ENCODE measurements at places on chromosomes 4 and X. TPM values are rescaled to one million over a fixed set of nuclear protein-coding genes. Genes with fewer than 3 reads are reported as not detected.
A peak's percentile ranks its signal among the peaks of the same experiment; 100 is the strongest.

- H3K4me1 ChIP-seq: no peaks in the 10 kb centered on the region
- H3K27me3 ChIP-seq: no peaks in the 10 kb centered on the region
- no peak overlapping the region for H3K27ac ChIP-seq
- H3K4me3 ChIP-seq: no peak overlapping the region
Observed at GRCh38 chrX:28888416-28888815, 301.2 kb downstream of the IL1RAPL1 start.

DNA sequence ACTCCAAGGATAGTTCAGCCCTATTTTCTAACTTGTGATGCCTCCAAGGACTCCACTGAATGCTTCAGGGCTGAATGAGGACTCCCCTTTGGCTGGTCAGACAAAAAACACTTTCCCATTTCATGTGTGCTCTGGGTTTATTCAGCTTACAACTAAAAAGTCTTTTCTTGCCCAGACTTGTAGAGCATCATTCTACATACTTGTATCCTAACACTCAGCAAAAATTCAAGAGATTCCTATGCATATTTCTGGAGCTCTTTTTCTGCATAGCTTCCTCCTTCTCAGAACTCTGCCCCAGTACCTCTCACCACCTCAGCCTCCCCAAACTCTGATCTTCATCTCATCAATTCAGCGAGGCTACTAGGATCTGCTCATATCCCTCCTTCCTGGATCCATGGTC is 22.2 kb upstream of the KLF3 start:
- H3K4me3 ChIP-seq: no peak overlapping the region
- no peak for DNase-seq

DNA sequence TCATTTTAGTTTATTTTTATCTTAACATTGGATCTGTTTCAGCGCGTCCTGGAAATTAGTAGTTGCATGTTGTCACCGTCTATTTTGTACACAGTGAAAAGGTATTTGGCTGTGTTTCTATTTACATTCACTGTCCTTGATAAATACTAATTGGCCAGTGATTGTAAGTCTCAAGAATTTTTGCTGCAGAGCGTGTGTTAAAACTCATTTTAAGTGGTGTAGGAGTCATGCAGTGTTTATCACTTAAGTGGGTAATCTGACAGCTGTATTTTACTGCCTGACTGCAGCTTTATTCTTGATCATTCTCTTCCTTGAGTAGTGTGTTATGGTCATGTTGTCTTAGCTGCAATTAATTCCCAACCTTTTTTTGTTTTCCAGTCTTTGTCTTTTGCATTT is 9.8 kb downstream of the GUCY1A1 start:
- H3K4me3 ChIP-seq: no peak overlapping the region
- no peaks in the 10 kb centered on the region for H3K36me3 ChIP-seq
- H3K27ac ChIP-seq: no peak overlapping the region
- peaks cover 8% of the 10 kb centered on the region for H3K27me3 ChIP-seq
- H3K4me1 ChIP-seq: no peaks in the 10 kb centered on the region

- H3K4me3 ChIP-seq: no peak overlapping the region
- no peak overlapping the region for H3K27ac ChIP-seq
- no peaks in the 10 kb centered on the region for H3K36me3 ChIP-seq
- DNase-seq: no peak
- no peaks in the 10 kb centered on the region for H3K27me3 ChIP-seq
Observed at GRCh38 chr4:145406970-145407369, 74.7 kb upstream of the SMAD1 start.

DNA sequence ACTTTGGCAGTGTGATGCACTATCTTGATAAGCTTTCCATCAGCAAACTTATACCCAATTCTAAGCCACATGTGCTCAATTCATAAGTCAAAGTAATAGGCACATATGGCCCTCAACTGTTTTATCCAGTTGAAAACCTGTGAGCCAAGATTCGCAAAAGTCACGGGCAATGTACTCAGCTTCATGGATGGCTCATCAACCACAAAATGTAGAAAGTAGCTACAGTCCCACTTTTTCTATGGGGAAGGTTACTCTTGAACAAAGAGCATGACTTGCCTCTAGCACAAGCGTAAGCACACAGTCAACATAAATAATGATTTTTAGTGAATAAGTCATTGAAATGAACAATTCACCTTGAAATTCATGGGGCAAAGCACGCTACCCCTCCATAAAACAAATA is 25.1 kb upstream of the DDX53 start:
- H3K27ac ChIP-seq: no peak overlapping the region
- H3K4me3 ChIP-seq: no peak overlapping the region
- H3K36me3 ChIP-seq: no peaks in the 10 kb centered on the region

- H3K4me3 ChIP-seq: no peak overlapping the region
- H3K36me3 ChIP-seq: peaks cover 22% of the 10 kb centered on the region
- no peaks in the 10 kb centered on the region for H3K27me3 ChIP-seq
- no peak overlapping the region for H3K27ac ChIP-seq
- H3K4me1 ChIP-seq: peaks cover 4% of the 10 kb centered on the region
- DNase-seq: no peak
Observed at GRCh38 chr4:25814301-25815136, 48.3 kb downstream of the SEL1L3 start.

DNA sequence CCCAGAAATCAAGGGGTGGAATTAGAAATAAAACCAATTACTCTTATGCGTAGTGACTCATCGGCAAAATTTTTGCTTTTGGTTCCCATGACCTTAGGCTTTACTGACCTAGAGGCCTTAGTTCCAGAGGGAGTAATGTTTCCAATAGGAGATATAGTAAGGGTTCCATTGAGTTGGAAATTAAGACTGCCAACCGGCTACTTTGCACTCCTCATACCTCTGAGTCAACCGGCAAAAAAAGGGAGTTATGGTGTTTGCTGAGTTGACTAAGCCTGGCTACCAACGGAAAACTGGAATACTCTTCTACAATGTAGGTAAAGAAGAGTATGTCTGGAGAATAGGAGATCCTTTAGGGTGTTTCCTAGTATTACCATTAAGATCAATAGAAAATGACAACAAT is 919.8 kb downstream of the CENPC start:
- H3K4me1 ChIP-seq: no peaks in the 10 kb centered on the region
- no peak overlapping the region for H3K27ac ChIP-seq
- no peaks in the 10 kb centered on the region for H3K36me3 ChIP-seq
- DNase-seq: no peak
- no peak overlapping the region for H3K4me3 ChIP-seq

GRCh38 chr4:157895205-157895604 is 277.6 kb downstream of the GASK1B start:
- H3K27me3 ChIP-seq: no peaks in the 10 kb centered on the region
- H3K27ac ChIP-seq: no peak overlapping the region
- H3K4me1 ChIP-seq: no peaks in the 10 kb centered on the region
- H3K4me3 ChIP-seq: no peak overlapping the region

DNA sequence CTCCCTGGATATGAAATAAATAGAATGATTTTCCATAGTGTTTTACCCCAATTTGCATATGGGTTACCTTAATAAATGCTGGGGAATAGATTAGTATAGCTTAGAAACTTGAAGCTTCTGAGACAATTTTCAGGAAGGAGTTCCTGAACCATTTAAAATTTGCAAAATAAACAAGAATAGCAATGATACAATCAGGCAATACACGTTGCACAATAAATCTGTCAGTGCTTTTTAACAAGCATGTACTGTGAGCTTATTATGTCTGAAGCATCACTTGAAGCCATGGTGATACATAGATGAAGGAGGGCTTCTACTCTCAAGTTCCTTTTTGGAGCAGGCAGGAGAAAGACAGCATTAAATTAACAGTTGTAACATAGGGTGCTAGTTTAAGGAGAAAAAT is 84.2 kb upstream of the WDFY3 start:
- DNase-seq: no peak
- H3K36me3 ChIP-seq: no peaks in the 10 kb centered on the region
- H3K4me3 ChIP-seq: no peak overlapping the region
- H3K4me1 ChIP-seq: no peaks in the 10 kb centered on the region

DNA sequence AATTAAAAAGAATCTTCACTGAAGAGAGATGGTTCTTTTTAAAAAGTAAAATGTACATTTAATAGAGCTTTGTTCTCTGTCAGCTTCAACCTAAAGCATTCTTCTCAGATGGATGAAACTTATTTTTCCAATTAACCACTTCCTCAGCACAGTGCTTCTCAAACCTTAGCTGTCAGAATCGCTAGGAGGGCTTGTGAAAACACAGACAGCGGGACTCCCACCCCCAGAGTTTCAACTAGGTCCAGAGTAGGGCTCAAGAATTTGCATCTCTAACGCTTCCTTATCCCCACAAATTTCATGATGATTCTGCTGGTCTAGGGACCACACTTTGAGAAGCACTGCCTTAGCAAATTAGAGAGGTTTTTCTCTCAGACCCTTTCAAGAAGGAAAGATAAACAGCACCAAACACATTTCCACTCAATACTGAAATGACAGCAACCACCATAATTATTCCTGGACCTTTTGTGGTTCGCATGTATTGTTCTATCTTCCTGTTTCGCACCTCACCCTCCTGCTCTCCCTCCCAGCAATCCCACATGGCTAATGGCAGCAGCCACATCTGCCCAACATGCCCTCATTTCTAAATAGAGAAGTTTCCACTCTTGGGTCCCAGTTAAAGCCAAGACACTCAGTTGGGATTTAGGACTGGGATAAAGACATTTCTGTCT is 73.2 kb downstream of the ZNF827 start:
- peaks cover 30% of the 10 kb centered on the region for H3K4me1 ChIP-seq
- peak overlapping the region; percentile 16 for H3K27ac ChIP-seq
- H3K27me3 ChIP-seq: no peaks in the 10 kb centered on the region
- peaks cover 10% of the 10 kb centered on the region for H3K36me3 ChIP-seq

GRCh38 chr4:137238456-137239162 is 293.7 kb downstream of the PCDH18 start:
- DNase-seq: no peak
- H3K36me3 ChIP-seq: no peaks in the 10 kb centered on the region
- H3K4me3 ChIP-seq: no peak overlapping the region
- H3K27me3 ChIP-seq: no peaks in the 10 kb centered on the region
- H3K4me1 ChIP-seq: no peaks in the 10 kb centered on the region

DNA sequence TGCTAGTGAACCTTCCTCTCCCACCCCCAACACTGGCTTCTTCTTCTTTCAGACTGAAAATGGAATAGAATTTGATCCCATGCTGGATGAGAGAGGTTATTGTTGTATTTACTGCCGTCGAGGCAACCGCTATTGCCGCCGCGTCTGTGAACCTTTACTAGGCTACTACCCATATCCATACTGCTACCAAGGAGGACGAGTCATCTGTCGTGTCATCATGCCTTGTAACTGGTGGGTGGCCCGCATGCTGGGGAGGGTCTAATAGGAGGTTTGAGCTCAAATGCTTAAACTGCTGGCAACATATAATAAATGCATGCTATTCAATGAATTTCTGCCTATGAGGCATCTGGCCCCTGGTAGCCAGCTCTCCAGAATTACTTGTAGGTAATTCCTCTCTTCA is 14.7 kb downstream of the TNMD start:
- no peak for DNase-seq
- H3K36me3 ChIP-seq: no peaks in the 10 kb centered on the region
- H3K27me3 ChIP-seq: peaks cover 2% of the 10 kb centered on the region
- no peaks in the 10 kb centered on the region for H3K4me1 ChIP-seq

GRCh38 chr4:57553728-57554127 is 443.5 kb upstream of the IGFBP7 start:
- DNase-seq: no peak
- no peaks in the 10 kb centered on the region for H3K27me3 ChIP-seq
- H3K4me1 ChIP-seq: no peaks in the 10 kb centered on the region
- no peak overlapping the region for H3K27ac ChIP-seq

DNA sequence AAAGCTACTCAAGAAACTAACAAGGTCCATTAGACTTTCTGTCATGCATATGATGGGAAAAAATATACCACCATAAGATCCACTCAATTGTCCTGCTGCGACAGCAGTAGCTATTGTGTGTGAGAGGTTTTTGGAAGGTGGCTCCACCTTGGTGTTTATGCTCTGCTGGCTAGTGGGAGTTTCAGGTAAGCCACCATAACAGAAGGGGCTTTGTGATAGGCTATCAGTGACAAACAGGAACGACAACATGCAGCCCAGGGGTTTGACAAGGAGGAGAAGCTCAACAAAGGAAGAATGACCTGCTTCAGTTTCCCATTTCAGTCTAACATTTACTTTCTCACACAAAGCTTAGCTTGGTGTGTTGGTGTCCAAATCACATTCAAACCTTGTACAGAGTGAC is 182.6 kb downstream of the ATOH1 start:
- H3K36me3 ChIP-seq: no peaks in the 10 kb centered on the region
- H3K4me3 ChIP-seq: no peak overlapping the region
- no peak for DNase-seq
- no peaks in the 10 kb centered on the region for H3K27me3 ChIP-seq
- H3K27ac ChIP-seq: no peak overlapping the region

- peaks cover 1% of the 10 kb centered on the region for H3K27me3 ChIP-seq
- no peak overlapping the region for H3K4me3 ChIP-seq
Observed at GRCh38 chr4:38781854-38782261, 932 bp downstream of the TLR10 start.

GRCh38 chrX:42869011-42869410 is 91.0 kb upstream of the PPP1R2C start:
- no peaks in the 10 kb centered on the region for H3K36me3 ChIP-seq
- no peak overlapping the region for H3K4me3 ChIP-seq
- H3K27me3 ChIP-seq: no peaks in the 10 kb centered on the region
- H3K4me1 ChIP-seq: peaks cover 10% of the 10 kb centered on the region

DNA sequence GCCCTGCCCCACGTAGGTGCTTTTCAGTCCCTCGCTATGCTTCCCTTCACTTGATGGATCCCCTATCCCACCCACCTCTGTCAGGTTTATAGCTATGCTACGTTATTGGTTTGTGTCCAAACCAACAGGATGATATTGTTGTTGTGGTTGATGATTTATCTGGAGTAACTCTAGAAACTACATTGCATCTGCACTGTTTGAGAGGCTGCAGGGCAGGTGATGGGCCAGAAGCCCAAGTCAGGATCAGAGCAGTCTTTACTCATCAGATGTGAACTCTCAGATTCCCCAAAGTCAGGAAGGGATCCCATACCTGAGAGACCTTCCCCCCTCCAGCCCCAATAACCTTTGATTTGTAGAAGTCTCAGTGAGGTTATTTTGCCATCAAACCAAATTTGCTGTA is 34.7 kb downstream of the ARX start:
- no peak for DNase-seq
- H3K4me3 ChIP-seq: no peak overlapping the region
- H3K27me3 ChIP-seq: no peaks in the 10 kb centered on the region
- no peaks in the 10 kb centered on the region for H3K4me1 ChIP-seq
- H3K27ac ChIP-seq: no peak overlapping the region

GRCh38 chr4:153062652-153063168 is 126.6 kb downstream of the FHDC1 start:
- H3K4me3 ChIP-seq: no peak overlapping the region
- H3K36me3 ChIP-seq: peaks cover 1% of the 10 kb centered on the region
- no peak overlapping the region for H3K27ac ChIP-seq
- H3K27me3 ChIP-seq: peaks cover 5% of the 10 kb centered on the region
- no peak for DNase-seq

- H3K27me3 ChIP-seq: peaks cover 5% of the 10 kb centered on the region
- no peaks in the 10 kb centered on the region for H3K36me3 ChIP-seq
- DNase-seq: no peak
Observed at GRCh38 chrX:70618467-70618866, 173.8 kb downstream of the DLG3 start.

GRCh38 chrX:19512961-19513360 is 2.3 kb downstream of the MAP3K15 start:
- no peak overlapping the region for H3K4me3 ChIP-seq
- no peaks in the 10 kb centered on the region for H3K4me1 ChIP-seq
- H3K27ac ChIP-seq: no peak overlapping the region
- H3K36me3 ChIP-seq: no peaks in the 10 kb centered on the region
- DNase-seq: no peak

GTPBP6 gene
- 68.3 TPM for total RNA-seq

HS6ST2 gene
- total RNA-seq: 1.1 TPM

AMBN gene
- not detected for total RNA-seq

CXCL9 gene
- total RNA-seq: 0.10 TPM

TCEAL3 gene
- total RNA-seq: 0.23 TPM

DCTD gene
- total RNA-seq: 131 TPM

CFAP99 gene
- total RNA-seq: not detected

HTT-AS gene
- not detected for total RNA-seq

NKRF gene
- total RNA-seq: 26.8 TPM

GAGE12J gene
- not detected for total RNA-seq

TCEAL7 gene
- not detected for total RNA-seq

CENPVL1 gene
- total RNA-seq: not detected
